Thoracic aorta (tissue), 2 donors: ENCODE measurements at places on chromosomes 12 and 14. TPM values are rescaled to one million over a fixed set of nuclear protein-coding genes. Genes with fewer than 3 reads are reported as not detected.

DNA sequence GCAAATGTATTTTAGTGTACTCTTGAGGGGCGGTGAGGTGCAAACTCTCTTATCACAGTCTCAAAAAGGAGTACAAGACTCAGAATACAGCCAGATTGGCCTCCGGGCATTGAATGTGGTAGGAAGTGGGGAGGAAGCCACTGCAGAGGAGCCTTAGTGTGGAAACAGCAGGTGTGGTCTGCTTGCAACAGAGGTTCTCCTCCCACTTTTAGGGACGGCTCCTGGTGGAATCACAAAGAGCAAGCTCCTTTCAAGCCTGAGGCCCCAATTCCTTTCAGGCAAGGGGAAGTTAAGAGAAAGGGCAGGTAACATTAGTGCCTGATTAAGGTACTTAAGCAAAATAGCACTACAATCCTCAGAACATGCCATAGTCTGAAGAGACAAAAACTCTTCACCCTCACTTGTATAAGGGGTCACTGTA, 23.7 kb upstream of the SLC2A3 start:
- no peaks in the 10 kb centered on the region for H3K36me3 ChIP-seq
- H3K27me3 ChIP-seq: no peaks in the 10 kb centered on the region
- no peak overlapping the region for H3K27ac ChIP-seq
- no peaks in the 10 kb centered on the region for H3K4me1 ChIP-seq
- H3K4me3 ChIP-seq: peak overlapping the region; percentile 78

DNA sequence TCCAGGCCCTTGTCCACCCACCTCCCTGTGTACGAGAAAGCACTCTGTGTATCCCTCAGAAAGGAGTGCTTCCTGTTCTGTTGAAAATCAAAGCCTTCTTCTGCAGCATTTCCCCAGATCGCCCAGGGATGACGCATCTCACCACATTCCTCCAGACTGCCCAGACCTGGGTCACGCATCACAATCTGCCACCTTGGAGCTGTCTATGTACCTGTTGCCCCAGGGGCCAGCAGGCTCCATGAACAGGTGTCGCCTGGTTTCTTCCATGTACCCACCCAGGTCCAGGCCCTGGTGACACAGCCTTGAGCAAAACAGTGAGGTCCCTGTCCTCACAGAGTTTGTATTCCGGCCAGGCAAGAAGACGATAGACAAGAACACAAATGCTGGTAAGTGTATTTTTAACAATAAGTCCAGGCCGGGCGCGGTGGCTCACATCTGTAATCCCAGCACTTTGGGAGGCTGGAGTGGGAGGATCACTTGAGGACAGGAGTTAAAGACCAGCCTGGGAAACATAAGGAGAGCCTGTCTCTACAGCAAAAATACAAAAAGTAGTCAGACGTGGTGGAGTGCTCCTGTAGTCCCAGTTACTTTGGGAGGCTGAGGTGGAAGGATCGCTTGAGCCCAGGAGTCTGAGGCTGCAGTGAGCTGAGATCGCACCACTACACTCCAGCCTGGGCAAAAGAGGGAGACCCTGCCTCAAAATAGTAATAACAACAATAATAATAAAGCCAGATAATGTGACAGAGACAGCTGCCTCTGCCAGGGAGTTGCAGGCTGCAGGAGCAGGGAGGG, 6.8 kb upstream of the PPP1R13B start:
- no peaks in the 10 kb centered on the region for H3K36me3 ChIP-seq
- no peak overlapping the region for H3K4me3 ChIP-seq
- DNase-seq: no peak
- H3K4me1 ChIP-seq: no peaks in the 10 kb centered on the region
- no peaks in the 10 kb centered on the region for H3K27me3 ChIP-seq

DNA sequence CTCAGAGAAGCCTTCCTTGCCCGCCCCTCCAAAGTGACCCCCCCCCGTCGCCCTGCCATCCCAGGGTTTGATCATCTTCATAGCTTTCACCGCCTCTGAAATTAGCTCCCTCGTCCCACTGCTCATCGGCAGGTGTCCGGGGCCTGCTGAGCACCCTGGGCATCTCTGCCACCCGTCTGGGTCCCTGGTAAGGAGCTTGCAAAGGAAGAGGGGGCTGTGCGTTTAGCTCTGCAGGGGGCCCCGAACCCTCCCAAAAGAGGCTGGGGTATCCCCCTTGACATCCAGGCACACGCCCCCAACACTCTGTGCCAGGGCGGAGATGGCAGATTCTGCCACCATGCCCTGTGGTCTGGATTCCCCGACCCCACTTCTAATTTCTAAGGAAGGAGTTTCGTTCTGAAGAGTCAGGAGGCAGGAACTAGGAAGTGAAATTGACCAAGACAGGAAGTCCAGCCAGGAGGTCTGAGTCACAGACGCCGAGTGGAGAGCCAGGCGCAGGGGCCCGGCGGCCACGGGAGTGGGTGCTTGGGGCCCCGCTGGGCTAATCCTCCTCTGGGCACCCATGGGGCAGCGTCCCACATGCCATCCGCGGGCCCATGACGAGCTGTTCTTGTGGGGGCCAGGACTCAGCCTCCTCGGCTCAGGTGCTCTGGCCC, 95.7 kb downstream of the RFLNA start:
- no peaks in the 10 kb centered on the region for H3K27me3 ChIP-seq
- H3K4me3 ChIP-seq: peak overlapping the region; percentile 45
- peaks cover 2% of the 10 kb centered on the region for H3K36me3 ChIP-seq
- H3K4me1 ChIP-seq: peaks cover 66% of the 10 kb centered on the region
- peak overlapping the region; percentile 96 for H3K27ac ChIP-seq

Gene DCAF5
- 37.6 TPM for total RNA-seq

DNA sequence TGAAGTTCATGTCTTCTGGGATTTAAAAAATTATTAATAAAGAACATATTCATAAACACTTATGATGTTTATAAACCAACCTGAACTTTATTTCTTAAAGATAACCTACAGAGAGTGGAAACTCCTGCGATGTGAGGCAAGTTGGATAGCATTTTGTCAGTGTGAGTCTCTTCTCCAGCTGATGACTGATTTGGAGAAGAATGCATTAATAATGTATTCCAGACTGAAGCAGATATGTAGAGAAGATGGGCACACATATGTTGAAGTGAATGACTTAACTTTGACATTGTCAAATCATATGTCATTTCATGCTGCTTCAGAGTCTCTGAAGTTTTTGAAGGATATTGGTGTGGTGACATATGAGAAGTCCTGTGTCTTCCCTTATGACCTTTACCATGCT, 7.3 kb downstream of the HELB start:
- no peak overlapping the region for H3K27ac ChIP-seq
- H3K4me3 ChIP-seq: no peak overlapping the region
- no peaks in the 10 kb centered on the region for H3K27me3 ChIP-seq
- no peaks in the 10 kb centered on the region for H3K4me1 ChIP-seq

Gene TAS2R42
- not detected for total RNA-seq

DNA sequence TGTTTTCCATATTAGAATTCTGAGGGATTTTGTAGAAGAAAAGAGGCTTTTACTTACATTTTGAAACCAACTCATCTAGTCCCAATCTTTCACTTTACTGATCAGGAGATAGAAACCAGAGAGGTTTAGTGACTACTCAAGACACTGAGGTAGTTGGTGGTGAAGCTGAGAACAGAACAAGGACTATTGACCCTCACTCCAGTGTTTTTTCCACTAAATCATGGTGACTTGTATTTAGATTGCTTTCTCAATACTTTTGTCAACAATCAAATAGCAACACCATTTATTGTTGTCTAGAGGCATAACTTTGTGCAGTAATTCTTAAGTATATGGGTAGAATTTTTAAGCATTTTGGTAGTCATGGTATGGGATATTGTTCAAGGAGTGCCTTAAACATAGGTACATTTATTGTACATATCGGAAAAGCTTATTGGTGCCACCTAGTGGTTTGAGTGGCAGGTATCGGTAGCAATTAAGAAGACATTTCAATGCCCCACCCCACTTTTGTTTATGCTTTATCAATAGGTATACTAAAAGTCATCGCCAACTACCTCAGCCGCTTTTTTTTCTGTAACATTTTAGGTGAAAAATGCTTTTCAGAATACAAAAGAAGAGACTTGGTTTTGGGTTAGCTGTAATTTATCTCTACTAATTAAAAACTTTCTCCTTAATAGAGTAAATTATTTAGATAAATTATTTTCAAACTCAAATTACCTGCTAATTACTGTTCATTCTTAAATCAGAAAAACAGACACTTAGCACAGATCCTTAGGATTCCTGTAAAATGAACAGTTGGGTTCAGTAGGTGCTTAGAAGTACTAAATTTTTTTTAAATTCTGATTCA, 47.3 kb upstream of the PAWR start:
- H3K4me3 ChIP-seq: no peak overlapping the region
- H3K27ac ChIP-seq: no peak overlapping the region
- H3K4me1 ChIP-seq: peaks cover 2% of the 10 kb centered on the region
- H3K36me3 ChIP-seq: no peaks in the 10 kb centered on the region
- no peaks in the 10 kb centered on the region for H3K27me3 ChIP-seq

DNA sequence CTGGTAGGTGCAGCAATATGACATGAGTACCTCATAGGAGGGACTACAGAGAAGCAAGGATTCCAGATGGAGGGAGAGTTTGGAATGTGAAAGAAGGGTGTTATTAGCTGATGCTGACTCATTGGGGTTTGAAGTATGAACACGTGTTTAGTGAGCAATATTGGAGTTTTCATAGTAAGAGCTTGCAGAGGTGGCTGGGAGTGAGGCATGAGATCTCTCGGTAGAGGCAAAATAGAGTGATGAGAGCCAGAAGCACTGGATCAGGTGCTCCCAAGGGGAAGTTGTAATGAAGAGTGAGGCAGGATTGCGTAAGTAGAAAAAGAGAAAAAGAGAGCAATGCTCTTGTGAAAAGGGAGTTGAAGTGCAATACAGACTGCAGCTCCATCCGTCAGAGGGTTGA, 42.1 kb downstream of the MGST1 start:
- H3K4me3 ChIP-seq: no peak overlapping the region
- H3K27me3 ChIP-seq: no peaks in the 10 kb centered on the region
- no peak overlapping the region for H3K27ac ChIP-seq
- no peaks in the 10 kb centered on the region for H3K4me1 ChIP-seq
- no peaks in the 10 kb centered on the region for H3K36me3 ChIP-seq

DNA sequence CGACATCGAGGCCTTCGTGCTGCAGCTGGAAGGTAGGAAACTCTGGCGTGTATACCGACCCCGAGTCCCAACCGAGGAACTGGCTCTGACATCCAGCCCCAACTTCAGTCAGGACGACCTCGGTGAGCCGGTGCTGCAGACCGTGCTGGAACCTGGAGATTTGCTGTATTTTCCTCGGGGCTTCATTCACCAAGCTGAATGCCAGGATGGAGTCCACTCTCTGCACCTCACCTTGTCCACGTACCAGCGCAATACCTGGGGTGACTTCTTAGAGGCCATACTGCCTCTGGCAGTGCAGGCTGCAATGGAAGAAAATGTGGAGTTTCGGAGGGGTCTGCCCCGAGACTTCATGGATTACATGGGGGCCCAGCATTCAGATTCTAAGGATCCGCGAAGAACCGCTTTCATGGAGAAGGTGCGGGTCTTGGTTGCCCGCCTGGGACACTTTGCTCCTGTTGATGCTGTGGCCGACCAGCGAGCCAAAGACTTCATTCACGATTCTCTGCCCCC, 1.4 kb downstream of the RIOX1 start:
- no peak overlapping the region for H3K27ac ChIP-seq
- DNase-seq: no peak
- H3K27me3 ChIP-seq: no peaks in the 10 kb centered on the region
- H3K4me1 ChIP-seq: peaks cover 19% of the 10 kb centered on the region
- peak overlapping the region; percentile 79 for H3K4me3 ChIP-seq

GRCh38 chr14:58752771-58753201, 115.0 kb downstream of the DACT1 start:
- no peak for DNase-seq
- H3K27ac ChIP-seq: peak overlapping the region; percentile 41
- H3K4me1 ChIP-seq: peaks cover 20% of the 10 kb centered on the region
- H3K4me3 ChIP-seq: peak overlapping the region; percentile 54
- no peaks in the 10 kb centered on the region for H3K27me3 ChIP-seq

- H3K4me3 ChIP-seq: no peak overlapping the region
- peaks cover 35% of the 10 kb centered on the region for H3K27me3 ChIP-seq
- H3K4me1 ChIP-seq: peaks cover 65% of the 10 kb centered on the region
Observed at GRCh38 chr14:36659822-36660735, 1.6 kb upstream of the PAX9 start.
